ENCODE measurements at places on chromosomes 5 and 9.

GRCh38 chr9:80931163-80931562 is 758.2 kb downstream of the TLE1 start:
- DNase-seq: no peak

GRCh38 chr9:89919171-89919681 is 314.4 kb downstream of the GADD45G start:
- DNase-seq: peak; percentile 46

DNA sequence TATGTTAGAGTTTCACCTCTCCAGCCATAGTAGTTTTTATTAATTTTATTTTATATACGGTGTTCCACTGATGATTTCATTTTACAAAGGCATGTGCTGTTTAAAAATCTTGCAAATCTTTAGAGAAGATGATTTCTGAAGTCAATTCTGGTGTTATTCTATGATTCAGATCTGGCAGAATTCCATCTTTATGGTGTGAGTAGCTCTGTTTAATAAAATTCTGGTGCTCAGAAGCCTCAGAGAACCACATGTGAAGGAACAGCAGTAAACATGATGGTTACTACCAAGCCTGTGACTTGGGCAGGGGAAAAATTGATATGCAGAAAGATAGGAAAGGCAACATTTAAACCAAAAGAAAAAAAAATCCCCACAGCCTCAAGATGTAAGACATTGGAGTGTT is 299.7 kb downstream of the NPR3 start:
- DNase-seq: no peak

- no peak for DNase-seq
Observed at GRCh38 chr5:74517700-74518099, 122.8 kb downstream of the ENC1 start.
